ENCODE measurements at places on chromosomes 1 and 21. TPM values are rescaled to one million over a fixed set of nuclear protein-coding genes. Genes with fewer than 3 reads are reported as not detected.

Gene MFAP2
- total RNA-seq: not detected

Gene UTS2
- total RNA-seq: 1.2 TPM

Gene LAD1
- not detected for total RNA-seq

Gene EFNA3
- 3.9 TPM for total RNA-seq

Gene IFI44L
- total RNA-seq: 420 TPM

Gene FMN2
- total RNA-seq: not detected

Gene KLF17
- not detected for total RNA-seq

Gene RAB4A
- total RNA-seq: 30.9 TPM

Gene SLC6A9
- total RNA-seq: 4.8 TPM

Gene ACKR1
- not detected for total RNA-seq

Gene OR2T8
- total RNA-seq: not detected

Gene C4BPB
- total RNA-seq: 0.43 TPM
